Activated naive CD4-positive, alpha-beta T cell treated with Interleukin-2 at 50 U/mL for 16 hours (primary cell): ENCODE measurements at places on chromosomes 6 and 20.

GRCh38 chr20:24633026-24633425, 163.6 kb downstream of the SYNDIG1 start:
- DNase-seq = no peak

- DNase-seq = no peak
These were observed 1.4 kb upstream of the GCLC start for GRCh38 chr6:53546281-53546680.

DNA sequence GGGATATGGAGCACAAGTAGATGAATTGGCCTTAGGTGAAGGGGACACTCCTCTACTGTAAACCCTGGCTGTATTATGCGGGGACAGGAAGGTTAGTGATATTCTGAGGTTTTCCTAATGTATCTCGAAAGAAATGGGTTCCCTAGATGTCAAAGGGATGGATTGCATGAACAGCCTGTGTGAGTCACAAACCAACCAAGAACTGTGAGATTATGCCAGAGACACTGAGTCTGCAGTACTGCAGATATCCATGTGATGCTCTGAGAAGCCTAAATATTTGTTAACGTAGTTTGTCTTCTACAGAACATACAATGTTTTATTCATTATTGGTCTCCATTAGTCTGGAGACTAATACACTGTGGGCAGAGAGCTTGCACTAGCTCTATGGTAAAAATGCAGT, 182.2 kb downstream of the AKAP7 start:
- no peak for DNase-seq

GRCh38 chr6:45657226-45657625, 279.5 kb upstream of the SUPT3H start:
- DNase-seq = no peak

DNA sequence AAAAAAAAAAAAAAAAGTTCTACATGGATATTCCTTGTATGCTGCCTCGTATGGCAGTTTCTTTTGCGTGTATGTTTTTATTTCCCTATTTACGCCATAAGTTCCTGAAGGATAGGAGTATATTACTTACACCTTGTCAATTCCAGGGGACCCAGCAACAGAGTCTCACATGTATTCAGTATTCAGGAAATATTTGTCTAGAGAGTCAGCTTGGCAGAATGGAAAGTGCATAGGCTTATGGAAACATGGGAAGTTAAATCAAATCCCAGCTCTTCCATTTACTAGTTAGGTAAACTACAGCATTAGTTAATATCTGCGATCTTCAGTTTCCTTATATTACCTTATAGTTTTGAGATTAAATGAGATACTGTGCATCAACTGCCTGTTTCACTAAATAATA, 51.1 kb upstream of the SLC22A16 start:
- DNase-seq = no peak

- no peak for DNase-seq
These were observed 50.6 kb upstream of the CCDC167 start for GRCh38 chr6:37550191-37550831.

DNA sequence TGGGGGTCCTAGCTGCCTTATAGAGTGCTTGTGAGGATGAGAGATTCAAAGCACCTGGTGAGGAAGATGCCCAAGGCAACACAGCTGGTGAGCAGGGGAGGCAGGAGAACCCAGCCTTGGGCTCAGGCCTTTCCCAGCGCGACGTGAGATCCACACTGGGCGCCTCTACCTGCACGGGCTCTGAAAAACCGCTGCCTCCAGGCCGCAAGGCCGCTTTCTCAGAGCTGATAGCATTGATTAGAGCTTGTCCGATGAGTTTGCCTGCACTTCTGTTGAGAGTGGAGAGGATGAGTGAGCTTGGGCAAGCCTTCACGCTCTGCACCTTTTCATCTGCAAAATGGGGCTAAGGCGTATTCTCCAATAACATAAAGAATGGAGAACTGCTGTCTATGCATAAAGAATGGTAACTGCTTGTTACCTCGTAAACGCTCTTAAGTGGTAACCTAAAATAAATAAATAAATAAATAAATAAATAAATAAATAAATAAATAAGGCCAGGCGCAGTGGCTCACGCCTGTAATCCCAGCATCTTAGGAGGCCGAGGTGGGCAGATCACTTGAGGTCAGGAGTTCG, 916 bp downstream of the PABPC1L start:
- DNase-seq = no peak

- DNase-seq = no peak
These were observed 64.7 kb upstream of the APCDD1L start for GRCh38 chr20:58579819-58580473.

DNA sequence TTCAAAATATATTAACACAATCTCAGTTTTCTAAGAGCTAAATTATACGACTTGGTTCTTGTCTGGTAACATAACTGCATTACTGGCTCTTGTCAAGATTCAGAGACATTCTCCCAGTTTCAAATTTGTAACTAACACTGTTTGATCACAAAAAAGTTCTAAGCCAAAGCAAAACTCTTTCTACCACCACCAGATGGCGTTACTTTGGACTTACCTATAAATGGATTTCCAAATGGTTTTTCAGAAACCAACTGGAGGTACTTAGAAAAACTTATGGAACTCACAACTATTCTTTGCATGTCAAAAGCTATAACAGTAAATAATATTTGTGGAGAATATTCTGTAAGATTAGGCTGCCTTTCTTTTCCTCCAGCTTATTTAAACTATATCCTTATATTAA, 34.2 kb upstream of the GFRAL start:
- no peak for DNase-seq

DNA sequence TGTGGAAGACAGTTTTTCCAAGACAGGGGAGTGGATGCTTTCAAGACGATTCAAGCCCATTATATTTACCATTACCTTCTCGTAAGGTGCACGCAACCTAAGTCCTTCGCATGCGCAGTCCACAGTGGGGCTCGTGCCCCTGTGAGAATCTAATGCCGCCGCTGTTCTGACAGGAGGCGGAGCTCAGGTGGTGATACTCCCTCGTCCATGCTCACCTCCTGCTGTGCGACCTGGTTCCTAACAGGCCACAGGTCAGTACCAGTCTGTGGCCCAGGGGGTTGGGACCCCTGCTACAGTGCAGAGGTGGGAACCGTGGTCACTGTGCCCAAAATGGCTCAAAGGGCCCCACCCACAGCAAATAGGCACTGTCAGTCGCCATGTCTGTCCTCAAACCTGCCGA, 36.6 kb downstream of the SERPINB1 start:
- DNase-seq = no peak

GRCh38 chr20:13017883-13018535, 9.2 kb downstream of the SPTLC3 start:
- no peak for DNase-seq

DNA sequence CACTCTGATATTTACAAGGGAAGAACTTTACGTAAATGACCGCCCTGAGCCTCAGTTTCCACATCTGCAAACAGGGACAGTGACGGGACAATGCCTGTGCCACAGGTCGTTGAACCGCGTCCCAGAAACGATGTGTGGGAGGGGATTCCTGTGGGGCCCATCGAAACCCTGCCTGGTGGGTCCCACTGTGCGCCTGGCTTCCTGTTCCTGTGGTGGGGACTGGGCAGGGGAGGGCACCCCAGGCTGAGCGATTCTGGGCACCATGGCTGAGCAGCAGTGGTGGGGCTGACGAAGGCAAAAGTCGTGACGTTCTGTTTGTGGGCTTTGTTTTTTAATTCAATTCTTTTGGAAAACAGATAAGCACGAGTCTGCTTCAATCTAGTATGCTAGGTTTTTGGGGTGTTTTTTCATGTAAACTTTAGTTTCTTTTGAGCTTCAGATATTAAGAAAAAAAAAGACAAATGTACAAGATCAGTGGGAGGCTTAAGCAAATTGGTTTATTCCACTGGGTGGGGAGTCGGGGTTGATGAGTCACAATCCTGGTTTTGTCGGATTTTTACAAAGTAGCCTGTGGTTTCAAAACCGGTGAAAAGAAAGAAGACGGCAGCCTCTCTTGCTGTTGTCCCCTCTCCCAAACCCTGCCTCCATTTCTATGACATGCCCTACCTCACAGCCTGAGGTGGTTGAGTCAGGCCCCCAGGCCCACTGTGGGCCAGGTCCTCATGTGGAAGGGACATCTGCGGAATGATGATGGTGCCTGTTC, 40.4 kb downstream of the GNAS-AS1 start:
- DNase-seq = no peak

GRCh38 chr20:32682508-32682987, 8.8 kb upstream of the C20orf203 start:
- DNase-seq = no peak

DNA sequence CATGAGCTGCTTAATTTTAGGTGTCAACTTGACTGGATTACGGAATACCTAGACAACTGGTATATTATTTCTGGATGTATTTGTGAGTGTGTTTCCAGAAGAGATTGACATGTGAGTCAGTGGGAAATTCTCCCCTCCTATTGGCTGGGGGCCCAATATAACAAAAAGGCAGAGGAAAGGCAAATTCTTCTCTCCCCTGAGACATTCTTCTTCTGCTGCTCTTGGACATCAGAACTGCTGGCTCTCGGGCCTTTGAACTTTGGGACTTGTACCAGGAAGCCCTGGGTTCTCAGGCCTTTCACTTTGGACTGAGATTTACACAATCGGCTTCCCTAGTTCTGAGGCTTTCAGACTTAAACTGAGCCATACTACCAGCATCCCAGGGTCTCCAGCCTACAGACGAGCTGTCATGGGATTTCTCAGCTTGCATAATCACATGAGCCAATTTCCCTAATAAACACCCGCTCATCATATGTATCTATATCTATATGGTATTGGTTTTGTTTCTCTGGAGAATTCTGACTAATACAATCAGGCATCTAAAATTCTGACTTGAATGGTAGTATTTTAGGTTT, 7.6 kb upstream of the BTN3A3 start:
- no peak for DNase-seq

- DNase-seq = no peak
These were observed 28.4 kb downstream of the RNF182 start for GRCh38 chr6:13953061-13953705.

GRCh38 chr20:20276811-20277530, 90.9 kb upstream of the INSM1 start:
- DNase-seq = no peak

- no peak for DNase-seq
These were observed 192.0 kb upstream of the FOXA2 start for GRCh38 chr20:22776369-22776768.

- no peak for DNase-seq
These were observed 86.4 kb downstream of the SHLD1 start for GRCh38 chr20:5836569-5836968.

DNA sequence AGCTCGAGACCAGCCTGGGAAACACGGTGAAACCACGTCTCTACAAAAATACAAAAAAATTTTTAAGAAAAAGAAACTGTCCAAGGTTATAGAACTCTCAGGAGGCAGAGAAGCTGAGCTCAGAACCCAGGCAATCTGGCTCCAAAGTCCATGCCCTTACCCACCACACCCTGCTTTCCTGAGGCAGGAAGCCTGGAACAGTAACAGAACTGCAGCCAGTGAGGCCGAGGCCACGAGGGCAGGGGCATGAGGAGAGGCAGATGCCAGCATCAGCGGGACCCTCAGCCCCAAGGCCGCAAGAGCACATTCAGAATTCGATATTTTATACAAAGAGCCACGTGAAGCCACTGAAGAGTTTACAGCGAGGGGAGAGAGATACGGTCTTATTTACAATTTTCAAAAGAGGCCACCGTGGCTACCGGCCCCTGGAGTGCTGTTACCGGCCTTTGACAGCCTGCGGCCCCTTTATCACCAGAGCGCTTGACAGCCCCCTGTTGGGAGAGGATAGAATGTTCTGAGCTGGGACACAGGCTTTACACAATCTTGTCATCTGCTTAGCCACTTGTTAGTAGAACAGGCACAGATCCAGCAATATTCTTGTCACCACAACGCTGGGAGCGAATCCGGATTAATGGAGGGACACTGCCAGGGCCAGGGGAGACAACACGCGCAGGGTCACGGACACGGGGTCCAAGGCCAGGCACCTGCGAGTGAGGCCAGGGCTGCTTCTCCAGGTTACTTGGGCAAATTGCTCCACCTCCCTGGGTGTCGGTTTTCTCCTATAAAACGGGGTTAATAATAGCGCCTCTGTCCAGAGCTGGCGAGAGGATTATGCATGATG, 5.6 kb downstream of the SPATA2 start:
- no peak for DNase-seq

GRCh38 chr6:144657691-144658090, 372.6 kb downstream of the UTRN start:
- DNase-seq = no peak

- DNase-seq = no peak
These were observed 770 bp downstream of the ULBP3 start for GRCh38 chr6:150068151-150068550.

- DNase-seq = no peak
These were observed 161.9 kb downstream of the TAF4 start for GRCh38 chr20:61903575-61904340.

- no peak for DNase-seq
These were observed 7.2 kb upstream of the ABHD12 start for GRCh38 chr20:25397821-25398220.

DNA sequence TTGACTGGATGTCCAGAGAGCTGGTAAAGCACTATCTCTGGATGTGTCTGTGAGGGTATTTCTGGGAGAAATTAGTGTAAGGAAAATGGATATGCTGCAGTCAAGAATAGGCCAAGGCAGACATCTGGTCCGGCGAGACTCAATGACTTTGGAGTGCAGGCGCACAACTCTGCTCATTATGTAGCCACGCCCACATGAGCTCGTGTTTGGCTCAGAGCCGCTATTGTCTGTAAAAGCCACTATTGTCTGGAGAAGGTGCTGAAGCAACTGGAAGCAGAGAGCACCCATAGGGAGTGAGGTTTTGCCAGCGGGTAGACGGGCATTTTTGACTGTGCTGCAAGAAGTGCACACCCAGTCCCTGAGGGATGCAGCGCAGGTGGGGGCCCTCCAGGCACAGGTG, 305.0 kb upstream of the POU3F2 start:
- DNase-seq = no peak
